ENCODE measurements at places on chromosomes 12 and 14.
A peak's percentile ranks its signal among the peaks of the same experiment; 100 is the strongest.

GRCh38 chr12:49476091-49476490, 62.7 kb upstream of the KCNH3 start:
- DNase-seq: no peak

GRCh38 chr12:16857456-16857923, 251.5 kb upstream of the LMO3 start:
- no peak for DNase-seq

DNA sequence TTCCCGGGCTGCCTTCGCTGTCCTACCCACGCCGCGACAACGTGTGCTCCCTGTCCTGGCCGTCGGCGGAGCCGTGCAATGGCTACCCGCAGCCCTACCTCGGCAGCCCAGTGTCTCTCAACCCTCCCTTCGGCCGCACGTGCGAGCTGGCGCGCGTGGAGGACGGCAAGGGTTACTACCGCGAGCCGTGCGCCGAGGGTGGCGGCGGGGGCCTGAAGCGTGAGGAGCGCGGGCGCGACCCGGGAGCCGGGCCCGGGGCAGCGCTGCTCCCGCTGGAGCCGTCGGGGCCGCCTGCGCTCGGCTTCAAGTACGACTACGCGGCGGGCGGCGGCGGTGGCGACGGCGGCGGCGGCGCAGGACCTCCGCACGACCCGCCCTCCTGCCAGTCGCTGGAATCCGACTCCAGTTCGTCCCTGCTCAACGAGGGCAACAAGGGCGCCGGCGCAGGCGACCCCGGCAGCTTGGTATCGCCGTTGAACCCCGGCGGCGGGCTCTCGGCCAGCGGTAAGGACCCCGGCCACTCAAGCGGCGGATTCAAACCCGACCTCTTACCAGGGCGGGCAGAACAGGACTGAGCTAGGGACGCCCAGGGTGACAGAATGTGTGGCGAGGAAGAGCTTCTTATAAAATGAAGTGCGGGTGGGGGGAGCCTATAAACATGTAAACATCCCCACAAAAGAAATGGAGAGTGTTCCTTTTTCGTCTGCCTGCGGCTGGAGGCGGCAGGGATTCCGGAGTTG, 503 bp downstream of the HOXC12 start:
- DNase-seq: no peak

DNA sequence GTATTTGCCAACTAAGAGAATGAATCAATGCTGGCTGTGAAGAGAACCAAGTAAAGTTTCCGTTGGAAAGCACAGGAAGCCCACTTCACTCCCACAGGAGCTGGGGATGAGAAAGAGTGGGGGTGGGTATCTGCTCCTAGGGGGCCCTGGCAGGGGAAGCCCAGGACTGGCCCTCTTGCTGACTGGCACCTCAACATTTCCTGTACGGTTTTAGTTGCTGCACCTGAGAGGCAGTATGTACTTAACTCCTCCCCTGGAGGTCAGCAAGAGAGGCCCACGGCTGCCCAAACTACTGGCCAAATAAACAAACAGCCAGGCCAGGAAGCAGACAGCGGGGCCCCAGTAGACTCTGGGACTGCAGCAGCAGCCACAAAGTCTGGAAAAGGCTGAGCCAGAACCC, 33.8 kb upstream of the VWF start:
- DNase-seq: no peak

GRCh38 chr12:48280572-48280971, 70.1 kb downstream of the ZNF641 start:
- no peak for DNase-seq

GRCh38 chr12:113285679-113286610, 49.0 kb downstream of the SLC8B1 start:
- DNase-seq: no peak

GRCh38 chr14:68800390-68800789, 7.5 kb upstream of the ZFP36L1 start:
- DNase-seq: no peak

DNA sequence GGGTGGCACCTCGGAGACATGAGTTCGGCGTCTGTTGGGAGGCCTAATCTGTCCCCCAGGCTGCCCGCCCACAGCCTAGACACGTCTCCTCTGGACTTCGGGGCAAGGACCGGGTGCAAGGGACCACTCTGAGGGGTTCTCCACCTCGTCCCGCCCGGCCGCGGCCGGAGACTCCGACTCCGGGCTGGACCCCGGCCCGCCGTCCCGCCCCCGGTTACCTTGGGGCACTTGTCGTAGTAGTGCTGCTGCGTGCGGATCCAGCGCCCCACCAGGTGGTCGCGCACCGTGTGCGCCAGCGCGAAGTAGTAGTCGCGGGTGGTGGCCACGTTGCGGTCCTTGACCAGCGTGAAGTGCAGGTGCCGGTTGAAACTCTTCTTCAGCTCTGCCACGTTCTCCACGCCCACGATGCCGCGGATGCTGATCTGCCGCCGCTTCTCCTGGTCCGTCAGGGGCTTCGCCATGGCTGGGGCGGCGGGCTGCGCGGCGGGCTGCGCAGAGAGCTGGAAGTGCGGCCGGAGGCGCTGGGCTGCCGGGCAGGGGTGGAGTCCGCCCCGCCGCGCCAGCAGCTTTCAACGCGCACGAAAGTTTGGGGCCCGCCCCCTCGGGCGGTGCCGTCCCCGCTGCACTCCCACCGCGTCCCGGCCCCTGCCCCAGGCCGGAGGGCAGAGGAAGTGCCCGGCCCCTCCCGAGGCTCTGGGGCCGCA, at the start of gene PYGL:
Gene PYGL, minus strand, starts transcription at position 541 of the 704 bp plus-strand sequence. Its CDS starts 80 bp downstream, at position 461.
- peak; percentile 25 for DNase-seq

DNA sequence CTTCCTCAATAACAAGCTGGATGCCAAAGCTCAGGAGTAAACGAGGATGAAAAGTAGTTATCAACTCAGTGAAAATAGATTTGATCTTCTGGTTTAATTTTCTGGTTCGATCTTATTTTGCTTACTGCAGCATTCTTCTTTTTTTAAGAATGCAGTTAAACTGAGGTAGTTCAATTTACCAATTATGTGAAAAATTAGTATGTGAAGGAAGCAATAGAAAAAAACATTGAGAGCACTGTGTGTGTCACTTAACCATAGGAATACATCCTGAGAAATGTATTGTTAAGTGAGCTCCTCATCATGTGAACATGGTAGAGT, 111.4 kb upstream of the TSPAN8 start:
- no peak for DNase-seq

DNA sequence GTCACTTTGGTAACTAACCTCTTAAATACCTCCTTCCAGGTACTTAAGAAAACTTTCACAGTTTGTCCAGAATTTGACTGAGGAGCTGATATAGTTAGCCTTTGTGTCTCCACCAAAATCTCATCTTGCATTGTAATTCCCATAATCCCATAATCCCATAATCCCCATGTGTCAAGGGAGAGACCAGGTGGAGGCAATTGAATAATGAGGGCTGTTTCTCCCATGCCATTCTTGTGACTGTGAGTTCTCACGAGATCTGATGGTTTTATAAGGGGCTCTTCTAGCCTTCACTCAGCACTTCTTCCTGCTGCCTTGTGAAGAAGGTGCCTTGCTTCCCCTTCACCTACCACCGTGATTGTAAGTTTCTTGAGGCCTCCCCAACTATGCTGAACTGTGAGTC, 7.8 kb upstream of the NOVA1 start:
- no peak for DNase-seq

GRCh38 chr14:61140271-61140670, 140.9 kb downstream of the TMEM30B start:
- DNase-seq: no peak

DNA sequence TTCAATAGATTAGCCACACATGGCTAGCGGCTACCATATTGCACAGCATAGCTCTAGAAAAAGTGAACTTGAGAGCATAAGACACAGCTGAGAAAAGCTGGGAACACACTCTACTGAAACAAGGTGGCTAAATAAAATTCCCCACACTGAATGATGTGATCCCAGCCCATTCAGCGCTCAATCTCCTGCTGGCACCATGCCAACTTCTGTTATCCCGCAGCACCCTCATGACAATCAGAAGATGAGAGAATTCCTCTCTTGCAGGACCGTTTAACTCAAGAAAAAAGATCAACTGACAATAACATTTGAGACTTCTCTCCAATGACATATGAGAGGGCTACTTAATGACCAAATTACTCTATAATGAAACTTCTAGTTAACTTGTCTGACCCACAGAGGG, 115.4 kb downstream of the ADAMTS20 start:
- DNase-seq: no peak

DNA sequence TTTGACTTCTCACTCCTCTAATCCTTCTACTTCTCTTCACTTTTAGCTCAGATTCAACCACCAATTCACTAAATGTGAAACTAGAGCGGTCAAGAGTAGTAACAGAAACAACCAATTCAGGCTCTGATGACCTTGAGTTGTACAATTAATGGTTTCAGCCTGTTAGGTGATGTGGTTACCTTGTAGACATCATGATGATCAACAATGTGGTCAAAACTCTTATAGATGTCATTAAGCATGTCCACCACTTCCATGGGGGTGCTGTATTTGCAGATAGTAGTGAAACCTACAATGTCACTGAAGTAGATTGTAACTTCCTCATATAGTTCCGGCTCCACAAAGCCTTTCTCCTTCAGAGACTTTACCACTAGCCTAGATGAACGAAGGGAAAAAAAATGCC, 54.1 kb upstream of the PLBD1 start:
- no peak for DNase-seq

DNA sequence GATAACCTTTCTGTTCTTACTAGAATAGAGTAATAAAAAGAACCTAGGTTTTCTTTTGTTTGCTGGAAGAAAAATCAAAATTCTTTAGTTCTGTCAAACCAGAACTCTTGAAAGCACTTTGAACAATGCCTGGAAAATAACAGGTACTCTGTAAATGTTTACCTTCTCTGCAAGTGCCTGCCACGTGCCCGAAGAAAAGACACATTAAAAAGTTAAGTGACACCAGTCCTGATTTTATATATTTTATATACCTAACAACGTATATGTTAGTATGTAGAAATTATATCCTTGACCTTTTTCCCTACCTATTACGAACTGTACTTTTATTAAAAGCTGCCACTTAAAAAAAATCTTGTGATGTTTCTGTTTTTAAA, 976 bp downstream of the THAP2 start:
- DNase-seq: no peak

DNA sequence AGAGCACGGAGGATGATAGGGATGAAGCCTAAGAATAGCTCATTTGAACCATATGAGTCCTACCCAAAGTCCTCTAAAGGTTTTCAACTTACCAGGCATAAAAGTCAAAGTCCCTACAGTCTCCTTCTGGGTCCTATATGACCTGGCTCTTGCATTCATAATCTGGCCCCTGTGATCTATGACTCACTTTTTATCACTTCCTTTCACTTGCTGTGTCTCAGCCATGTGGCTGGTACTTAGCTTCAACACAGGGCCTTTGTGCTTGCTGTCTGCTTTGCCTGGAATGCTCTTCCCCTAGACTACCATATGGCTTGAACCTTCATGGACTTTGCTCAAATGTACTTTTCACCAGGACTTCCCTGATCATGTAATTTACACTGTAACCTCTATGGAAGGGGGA, 137.6 kb upstream of the TMTC1 start:
- DNase-seq: no peak

GRCh38 chr14:101010835-101011234, 107.3 kb upstream of the RTL1 start:
- no peak for DNase-seq
